ENCODE measurements at places on chromosomes 3 and 15.
A peak's percentile ranks its signal among the peaks of the same experiment; 100 is the strongest.

DNA sequence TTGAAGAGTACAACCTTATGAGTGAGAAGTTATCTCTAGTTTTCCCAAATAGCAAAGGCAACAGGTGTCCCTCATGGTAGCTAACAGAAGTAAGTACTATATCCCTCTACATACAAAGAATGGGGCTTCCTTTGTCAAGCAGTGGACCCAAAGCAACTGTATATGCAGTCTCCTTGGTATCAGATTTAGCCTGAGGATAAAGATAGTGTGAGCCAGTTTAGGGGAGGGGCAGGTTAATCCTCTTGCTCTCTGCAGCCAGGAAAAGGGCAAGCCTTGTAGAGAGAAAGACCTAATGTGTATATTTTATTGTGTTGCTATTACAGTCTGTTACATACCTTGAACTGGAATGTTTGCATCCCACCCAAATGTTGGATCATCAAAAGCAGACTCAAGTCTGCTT, 117.9 kb upstream of the COL8A1 start:
- DNase-seq = no peak

- DNase-seq = no peak
Observed at GRCh38 chr3:10093678-10094077, 14.4 kb downstream of the FANCD2OS start.

GRCh38 chr15:27077790-27078189, 106.8 kb downstream of the GABRG3 start:
- no peak for DNase-seq

- DNase-seq = no peak
Observed at GRCh38 chr15:58476525-58477162, 44.9 kb downstream of the LIPC start.

DNA sequence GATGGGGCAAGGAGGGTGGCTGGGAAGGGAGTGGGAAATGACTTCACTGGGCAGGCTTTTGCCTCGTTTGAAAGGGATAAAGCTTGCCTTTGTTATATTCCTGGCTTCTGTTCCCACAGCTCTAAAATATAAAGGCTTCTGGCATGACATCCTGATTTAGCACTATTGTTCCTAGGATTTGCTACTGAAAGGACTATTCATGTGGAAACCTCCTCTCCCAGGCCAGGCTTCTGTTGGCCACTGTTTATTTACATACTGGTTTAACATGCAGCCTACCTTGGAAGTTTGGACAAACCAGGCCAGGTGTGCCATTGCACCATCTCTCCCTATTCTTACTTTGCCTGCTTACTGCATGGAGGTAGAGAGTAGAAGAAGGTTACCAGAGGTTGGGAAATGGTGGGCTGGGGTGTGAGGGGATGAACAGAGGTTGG, 2.4 kb upstream of the LMCD1 start:
- DNase-seq = no peak

DNA sequence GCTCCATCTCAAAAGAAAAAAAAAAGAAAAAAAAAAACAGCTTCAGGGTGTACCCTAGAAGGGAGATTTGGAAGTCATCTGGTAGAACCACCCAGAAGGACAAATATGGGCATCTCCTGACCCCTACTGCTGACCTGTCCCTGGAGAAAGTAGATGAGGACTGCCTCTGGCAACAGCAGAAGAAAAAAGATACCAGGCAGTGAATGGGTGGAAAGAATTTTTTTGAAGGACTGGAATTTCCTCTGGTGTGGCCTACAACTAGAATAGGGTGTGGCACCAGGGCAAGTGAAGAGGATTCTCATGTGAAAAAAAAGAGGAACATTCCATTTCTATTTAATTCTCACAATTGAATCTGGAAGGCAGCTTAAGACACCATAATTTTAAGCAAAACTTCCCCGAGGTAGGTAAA, 3.1 kb downstream of the ANXA2 start:
- no peak for DNase-seq

DNA sequence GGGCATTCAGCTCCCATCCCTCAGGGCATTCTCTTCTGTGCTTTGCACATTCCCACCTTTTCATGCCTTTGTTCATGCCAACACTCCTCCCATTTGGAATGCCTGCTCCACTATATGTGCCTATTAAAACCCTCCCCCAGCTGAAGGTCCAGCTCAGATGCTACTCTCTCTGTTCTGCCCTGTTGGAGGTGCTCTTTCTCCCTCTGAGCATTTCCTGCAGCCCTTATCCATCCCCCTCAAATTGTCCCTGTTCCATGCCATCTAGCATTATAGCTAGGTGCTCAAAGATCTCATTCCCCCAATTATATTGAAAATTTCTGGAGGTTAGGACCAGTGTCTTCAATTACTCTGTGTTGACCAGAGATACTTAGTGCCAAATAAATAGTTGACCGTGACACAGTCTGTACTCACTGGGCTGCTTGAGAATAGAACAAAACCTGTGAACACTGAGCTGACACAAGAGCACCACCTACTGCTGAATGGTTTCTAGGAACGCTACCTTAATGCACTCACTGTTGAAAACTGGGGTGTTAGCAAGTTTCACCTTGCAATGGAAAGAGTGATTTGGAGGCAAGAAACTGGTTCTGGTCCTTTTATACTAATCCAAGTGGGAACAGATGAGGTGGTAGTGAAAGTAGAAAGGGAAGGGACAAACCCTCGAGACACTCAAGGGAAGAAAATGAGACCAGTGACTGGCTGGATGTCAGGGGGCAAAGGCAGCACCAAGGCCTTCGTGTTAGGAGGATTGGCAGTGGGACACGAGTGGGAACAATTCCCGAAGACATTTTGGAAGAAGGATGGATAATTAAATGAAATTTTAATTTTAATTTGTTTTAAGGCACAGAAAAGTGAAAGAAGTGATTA, 289.8 kb upstream of the ROPN1 start:
- peak; percentile 15 for DNase-seq

GRCh38 chr3:129281726-129282125, 3.1 kb downstream of the HMCES start:
- no peak for DNase-seq

DNA sequence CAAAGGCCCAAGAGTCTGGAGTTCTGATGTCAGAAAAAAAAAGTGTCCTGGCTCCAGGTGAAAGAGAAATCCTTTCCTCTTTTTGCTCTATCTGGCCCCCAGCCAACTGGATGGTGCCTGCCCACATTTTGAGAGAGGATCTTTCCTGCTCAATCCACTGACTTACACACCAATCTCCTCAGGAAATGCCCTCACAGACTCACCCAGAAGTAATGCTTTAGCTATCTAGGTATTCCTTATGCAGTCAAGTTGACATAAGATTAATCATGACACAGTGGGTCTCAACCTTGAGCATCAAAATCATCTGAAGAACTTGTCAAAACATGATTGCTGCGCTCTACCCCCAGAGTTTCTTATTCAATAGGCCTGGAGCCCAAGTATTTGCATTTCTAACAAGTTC, 31.2 kb downstream of the STRIT1 start:
- DNase-seq = no peak

GRCh38 chr3:111669926-111670630, 74.9 kb upstream of the ZBED2 start:
- peak; percentile 76 for DNase-seq

- DNase-seq = peak; percentile 46
Observed at GRCh38 chr15:55799291-55800212, 56.6 kb upstream of the PRTG start.

- DNase-seq = no peak
Observed at GRCh38 chr3:73024836-73025235, 28.2 kb downstream of the PPP4R2 start.

DNA sequence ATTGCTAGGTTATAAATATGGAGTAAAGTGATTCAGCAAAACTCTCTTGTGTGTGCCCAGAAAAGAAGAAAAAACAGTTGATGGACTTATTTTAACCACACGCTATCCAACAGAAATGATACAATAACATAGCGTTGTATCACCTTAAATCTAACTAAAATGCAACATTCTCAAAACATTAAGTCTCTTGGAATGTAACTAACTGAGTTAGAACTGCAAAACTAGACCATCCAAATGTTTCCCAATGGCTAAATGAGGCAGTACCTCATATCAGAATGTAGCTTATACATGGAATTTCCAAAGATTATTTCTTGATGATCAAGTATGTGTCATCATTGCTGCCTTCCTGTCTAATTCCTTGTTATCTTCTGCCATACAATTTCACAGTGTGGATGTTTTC, 187.9 kb downstream of the CNTN3 start:
- no peak for DNase-seq

- DNase-seq = no peak
Observed at GRCh38 chr3:164390046-164390445, 688.2 kb downstream of the SI start.

DNA sequence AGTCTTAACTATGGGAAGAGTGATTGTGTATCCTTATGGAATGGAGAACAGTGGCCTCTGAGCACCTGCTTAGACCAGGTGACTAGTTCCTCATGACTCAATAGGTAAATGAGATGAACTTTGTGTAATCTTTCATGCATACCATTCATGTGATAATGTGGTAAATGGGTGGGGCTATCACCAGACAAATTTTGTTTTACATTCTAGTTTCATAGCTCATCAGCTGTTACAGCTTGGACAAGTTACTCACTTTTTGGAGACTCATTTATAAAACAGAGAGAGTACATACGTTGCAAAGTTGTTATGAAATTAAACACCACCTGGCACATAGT, 103.7 kb upstream of the TGFBR2 start:
- DNase-seq = no peak

GRCh38 chr3:197680955-197681521, 55.7 kb downstream of the RUBCN start:
- no peak for DNase-seq

GRCh38 chr3:122797291-122797690, 2.4 kb downstream of the SLC49A4 start:
- DNase-seq = no peak

- no peak for DNase-seq
Observed at GRCh38 chr3:47542471-47543173, 29.1 kb upstream of the ELP6 start.

- DNase-seq = no peak
Observed at GRCh38 chr3:195246581-195246995, 24.4 kb downstream of the XXYLT1 start.

DNA sequence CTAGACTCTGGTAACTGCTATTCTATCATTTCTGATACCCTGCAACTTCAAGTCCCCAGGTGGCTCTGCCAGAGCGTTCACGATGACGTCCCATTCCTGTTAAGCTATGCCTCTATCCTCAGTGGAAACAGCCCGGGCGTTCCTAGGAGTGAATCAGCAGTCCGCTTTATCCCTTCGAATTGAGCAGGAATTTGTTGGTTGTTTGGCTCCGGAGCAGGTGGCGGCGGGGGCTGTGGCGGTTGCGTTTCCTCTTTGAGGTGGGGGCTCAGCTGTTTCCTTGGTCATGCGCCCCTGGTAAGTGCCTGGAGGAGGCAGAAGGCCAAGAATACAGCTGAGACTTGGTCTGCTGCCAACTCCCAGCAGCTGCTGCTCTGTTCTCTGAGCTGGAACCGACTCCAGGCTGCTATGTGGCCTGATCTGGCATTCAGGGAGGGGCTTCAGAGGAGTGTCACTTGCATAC, 25.2 kb downstream of the ARPP21 start:
- DNase-seq = peak; percentile 60

DNA sequence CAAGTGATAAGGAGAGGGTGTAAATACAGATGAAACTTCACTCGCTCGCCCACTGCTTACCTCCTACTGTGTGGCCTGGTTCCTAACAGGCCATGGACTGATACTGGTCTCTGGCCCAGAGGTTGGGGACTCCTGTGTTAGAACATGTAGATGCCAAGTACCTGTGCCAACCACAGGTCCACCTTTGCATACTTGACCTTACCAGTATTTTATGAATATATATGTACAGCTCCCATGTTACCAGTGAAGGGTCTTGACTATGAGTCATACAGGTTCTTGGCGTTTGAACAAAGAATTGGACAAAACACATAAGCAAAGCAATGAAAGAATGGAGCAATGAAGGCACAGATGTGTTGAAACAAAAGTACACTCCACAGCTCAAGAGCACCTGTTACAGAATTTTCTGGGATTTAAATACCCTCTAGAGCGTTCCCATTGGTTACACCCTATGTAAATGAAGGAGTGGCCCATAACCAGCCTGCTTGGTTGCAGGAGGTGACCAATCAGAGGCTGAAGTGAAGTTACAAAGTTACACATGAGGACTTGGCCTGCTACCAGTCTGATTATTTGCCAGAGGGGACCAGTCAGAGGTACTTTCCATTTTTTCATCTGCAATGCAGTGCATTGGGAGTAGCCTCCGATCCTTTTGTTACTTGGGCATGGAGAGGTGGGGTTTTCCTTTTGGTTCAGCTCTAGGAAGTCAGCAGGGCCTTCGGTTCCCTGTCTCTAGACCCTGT, 1.7 kb upstream of the GFM1 start:
- DNase-seq = no peak

DNA sequence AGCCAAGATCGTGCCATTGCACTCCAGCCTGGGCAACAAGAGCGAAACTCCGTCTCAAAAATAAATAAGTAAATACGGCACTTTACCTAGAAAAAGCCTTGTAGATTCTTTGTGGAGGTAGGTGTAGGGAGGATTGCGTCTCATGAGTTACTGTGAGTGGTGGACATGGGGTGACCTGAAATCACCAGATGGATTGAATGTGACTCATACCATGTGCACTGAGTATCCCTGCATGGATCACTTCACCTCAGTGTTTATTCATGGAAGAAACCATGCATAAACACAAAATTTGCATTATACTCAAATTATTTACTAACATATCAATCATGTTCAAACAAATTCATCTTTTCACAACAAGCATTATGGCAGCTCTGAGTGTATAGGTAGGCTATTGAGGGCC, 55.9 kb downstream of the MRPS25 start:
- DNase-seq = no peak

GRCh38 chr3:4355401-4356219, 52.4 kb downstream of the SETMAR start:
- peak; percentile 46 for DNase-seq

DNA sequence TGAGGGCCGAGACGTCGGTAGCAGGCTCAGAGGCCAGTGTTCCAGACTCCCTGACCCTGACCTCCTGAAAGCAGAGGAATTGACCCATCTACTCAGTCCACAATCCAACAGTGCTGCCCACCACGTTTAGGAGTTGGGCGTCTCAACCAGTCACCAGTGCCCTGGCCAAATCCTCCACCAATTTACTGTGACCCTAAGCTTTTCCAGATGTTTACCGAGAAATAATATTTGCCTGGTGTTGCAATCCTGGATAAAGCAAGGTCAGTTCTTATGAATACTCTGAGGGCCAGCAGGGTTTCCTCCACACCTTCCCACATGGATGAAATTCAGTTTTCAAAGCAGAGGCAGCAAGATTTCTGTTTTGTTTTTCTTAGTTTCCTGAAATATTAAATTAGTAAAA, 7.5 kb upstream of the APOD start:
- DNase-seq = no peak

Measured in erythroblast (primary cell).